ENCODE measurements at places on chromosomes 7 and 10. TPM values are rescaled to one million over a fixed set of nuclear protein-coding genes. Genes with fewer than 3 reads are reported as not detected.

DNA sequence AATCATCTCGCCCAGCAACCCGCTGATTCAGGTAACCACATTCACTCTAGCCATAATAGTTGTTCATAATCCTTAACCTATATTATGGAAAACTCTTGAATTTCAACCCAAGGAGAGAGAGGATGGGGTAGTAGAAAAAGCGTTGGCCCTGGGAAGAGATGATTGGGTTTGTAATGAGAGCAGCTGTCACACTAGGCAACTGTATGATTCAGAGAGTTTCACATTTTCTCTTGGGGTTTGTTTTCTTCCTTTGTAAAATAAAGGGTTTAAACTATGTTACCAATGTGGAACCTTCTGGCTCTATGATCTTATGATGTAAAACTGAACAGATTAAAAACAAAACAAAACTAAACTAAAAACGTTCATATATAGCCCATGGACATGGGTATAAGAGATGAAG, 705.2 kb upstream of the IGFBP3 start:
- no peak for DNase-seq

GRCh38 chr7:100364480-100364879, 6.6 kb downstream of the PILRB start:
- no peak for DNase-seq

GRCh38 chr7:112938863-112939573, 147.6 kb downstream of the GPR85 start:
- peak; percentile 57 for DNase-seq

DNA sequence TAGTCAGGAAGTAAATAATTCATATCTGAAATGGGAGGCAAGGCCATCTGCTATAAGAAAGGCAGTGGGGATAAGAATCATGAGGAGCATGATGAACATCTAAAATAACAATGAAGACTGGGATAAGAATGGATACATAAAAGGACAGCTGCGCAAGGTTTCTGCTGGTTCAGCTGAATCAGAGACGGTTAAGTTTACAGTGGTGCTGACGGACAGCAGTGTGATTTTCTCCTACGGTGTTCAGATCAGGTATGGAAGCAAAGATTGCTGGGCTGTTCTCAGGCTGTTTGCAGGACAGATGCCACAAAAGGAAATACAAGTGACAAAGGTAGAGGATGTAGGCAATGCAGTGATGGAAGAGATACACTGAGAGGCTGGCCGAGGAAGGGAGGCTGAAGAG, 8.4 kb downstream of the CYCS start:
- DNase-seq: no peak

GRCh38 chr10:7734821-7735220, 31.7 kb downstream of the ITIH2 start:
- DNase-seq: no peak

DNA sequence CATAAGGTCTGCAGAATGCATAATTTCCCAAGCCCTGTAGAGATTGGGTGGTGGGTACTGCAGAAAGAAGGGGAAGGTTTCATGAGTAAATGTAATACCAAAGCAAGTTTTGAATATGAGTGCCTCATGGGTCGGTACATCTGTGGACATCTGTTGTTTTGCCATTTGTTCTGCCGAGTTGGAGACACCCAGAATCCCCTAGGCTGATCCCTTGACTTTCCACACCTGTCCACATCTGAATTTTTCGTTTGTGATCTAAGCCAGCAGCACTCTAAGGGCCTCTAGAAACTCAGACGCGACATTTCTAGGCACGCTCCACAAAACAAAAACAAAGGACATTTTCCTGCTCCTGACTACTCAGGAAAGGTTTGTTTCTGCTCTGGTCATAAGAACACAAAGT, 11.7 kb upstream of the SLF2 start:
- DNase-seq: no peak

DNA sequence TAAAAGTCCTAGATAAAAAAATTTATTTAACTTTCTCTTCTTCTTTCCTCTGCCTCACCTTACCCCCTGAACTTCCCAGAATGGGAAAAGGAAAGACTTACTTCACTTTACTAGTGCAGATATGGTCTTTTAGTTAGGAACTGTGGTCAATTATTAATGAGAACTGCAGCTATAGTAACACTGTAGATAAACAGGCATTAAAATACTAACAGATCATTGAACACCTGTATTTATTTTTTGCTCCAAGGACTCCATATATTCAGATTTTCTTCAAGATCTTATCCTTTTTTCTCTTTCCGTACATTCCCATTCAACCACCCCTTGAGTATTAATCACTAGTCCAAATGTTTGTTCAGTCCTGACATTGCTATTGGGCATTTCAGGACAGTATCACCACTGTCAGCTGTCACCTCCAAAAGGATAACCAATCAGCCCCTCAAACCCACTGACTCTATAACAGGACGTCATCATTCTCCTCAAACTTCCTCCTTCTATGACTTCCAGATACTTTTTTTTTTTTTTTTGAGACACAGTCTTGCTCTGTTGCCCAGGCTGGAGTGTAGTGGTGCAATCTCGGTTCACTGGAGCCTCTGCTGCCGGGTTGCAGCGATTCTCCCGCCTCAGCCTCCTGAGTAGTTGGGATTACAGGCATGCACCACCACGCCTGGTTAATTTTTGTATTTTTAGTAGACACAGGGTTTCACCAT, 4.2 kb downstream of the CPVL start:
- DNase-seq: no peak

DNA sequence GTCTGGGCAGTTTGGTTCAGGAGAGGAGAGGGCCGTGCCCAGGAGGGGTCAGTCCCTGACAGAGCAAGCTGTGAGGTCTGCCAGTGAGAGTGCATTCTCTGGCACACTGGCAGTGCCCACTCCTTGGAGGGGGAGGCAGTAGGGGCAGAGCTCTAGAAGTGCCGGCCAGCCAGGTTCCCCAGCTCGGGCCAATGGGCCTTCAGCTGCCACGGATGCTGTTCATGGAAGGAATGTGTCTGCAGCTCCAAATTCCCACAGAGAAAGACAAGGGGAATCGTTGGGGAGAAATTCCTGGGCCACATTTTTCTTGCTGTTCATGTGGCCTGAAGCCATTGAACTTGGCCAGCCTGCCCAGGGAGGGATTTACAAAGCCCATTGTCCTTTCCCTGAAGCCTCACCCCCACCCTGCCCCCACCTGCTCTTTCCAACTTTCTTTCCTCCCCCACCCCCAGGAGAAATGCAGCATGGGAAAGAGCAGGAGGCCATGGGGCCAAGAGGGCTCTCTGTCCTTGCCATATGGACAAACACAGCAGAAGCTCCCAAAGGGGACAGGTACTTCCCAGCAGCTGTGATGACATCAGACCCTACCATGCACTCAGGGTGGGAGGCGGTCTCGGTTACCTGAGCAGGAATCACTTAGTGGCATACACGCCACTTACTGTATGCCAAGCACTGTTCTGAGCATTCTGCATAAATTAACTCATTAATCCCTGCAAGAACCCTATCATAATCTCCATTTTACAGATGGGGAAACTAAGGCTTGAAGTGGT, 70.7 kb downstream of the ARHGAP22 start:
- no peak for DNase-seq

DNA sequence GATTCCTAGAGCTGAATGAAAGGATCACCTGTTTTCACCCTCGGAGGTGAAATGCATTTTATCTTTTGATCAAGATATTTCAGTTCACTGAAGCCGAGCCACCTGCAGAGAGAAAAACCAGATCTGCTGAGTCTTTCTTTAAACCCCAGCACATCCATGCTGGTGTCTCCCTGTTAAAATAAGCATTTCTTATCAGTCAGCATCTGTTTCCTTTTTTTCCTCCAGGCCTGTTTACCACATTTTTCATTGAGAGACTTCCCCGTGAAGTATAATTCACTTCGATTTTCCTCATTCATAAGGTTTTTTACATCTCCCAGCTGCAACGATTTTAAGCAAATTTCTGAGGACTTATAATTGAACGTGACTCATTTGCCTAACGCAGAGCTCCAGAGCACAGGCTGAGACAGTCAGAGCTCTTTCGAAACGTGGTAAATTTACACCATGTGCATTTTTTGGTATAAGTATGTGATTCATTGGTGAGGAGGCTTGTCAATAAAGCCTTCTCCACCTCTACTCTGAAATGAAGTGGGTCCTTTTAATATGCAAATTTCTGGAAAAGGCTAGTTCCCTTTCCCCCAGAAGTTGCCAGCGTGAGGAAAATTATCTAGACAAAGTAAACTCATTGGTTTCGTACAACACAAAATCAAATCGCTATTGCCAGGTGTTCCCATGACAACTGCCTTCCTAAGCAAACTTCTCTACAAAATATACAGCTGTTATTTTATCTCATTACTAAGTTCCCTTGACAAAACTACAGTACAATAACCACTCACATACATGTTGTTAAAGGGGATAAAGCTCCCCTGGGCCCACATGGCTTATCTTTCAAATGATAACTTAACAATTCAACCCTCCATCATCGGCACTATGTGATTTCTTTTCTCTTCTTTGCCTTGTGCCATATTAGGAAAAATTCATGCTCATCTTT, 374.8 kb upstream of the AKR1E2 start:
- DNase-seq: peak; percentile 22

- DNase-seq: no peak
Measured at GRCh38 chr7:152231089-152231488, 204.7 kb downstream of the KMT2C start.

GRCh38 chr10:682931-683447, 6.5 kb downstream of the DIP2C start:
- no peak for DNase-seq

The MAGI2 gene
- not detected for polyA plus RNA-seq

The RHOBTB1 gene
- polyA plus RNA-seq: 24.0 TPM

The ADAMTS14 gene
- 15.5 TPM for polyA plus RNA-seq

The OR2A7 gene
- polyA plus RNA-seq: 0.62 TPM

The FRMD4A gene
- polyA plus RNA-seq: 37.9 TPM

The ASAH2 gene
- polyA plus RNA-seq: 0.88 TPM
